MCF 10A (cell line): ENCODE measurements at places on chromosomes 7 and 10.

DNA sequence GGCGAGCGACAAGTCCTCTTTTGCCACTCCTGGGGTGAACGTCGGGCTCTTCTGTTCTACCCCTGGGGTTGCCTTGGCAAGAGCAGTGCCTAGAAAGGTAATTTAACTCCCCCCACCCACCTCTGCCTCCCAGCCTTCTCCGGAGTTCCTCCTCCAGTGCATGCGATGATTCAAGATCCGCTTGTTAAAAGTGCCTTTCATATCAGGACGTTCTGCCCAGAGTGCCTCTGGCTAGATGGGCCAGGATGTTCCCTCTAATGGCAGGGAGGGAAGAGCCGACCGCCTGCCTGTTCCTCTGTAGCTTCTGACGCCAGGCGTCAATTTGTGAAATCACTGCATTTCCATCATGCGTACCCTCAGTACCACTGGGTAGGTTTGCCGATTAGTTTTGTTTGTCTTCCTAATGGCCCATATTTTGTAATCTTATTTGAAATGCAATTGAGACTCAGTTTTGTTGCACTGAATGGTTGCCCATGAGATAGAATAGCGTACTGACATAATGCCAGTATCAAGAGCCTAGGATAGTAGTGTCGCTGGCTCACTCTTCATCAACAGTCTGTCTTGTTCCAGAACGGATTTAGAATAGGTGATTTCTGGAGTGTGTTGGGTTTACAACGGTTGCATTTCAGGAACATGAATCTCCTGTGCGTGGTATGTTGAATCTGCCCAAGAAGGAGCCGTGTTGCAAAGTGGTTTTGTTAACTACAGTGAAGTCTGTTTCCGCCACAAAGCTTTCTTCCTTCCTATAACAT is 13.5 kb downstream of the ECHDC3 start:
- no peak for DNase-seq

- DNase-seq, result no peak
Measured at GRCh38 chr10:113214331-113214730, 264.3 kb downstream of the TCF7L2 start.

GRCh38 chr10:80567292-80567691 is 29.6 kb downstream of the SH2D4B start:
- DNase-seq, result no peak

DNA sequence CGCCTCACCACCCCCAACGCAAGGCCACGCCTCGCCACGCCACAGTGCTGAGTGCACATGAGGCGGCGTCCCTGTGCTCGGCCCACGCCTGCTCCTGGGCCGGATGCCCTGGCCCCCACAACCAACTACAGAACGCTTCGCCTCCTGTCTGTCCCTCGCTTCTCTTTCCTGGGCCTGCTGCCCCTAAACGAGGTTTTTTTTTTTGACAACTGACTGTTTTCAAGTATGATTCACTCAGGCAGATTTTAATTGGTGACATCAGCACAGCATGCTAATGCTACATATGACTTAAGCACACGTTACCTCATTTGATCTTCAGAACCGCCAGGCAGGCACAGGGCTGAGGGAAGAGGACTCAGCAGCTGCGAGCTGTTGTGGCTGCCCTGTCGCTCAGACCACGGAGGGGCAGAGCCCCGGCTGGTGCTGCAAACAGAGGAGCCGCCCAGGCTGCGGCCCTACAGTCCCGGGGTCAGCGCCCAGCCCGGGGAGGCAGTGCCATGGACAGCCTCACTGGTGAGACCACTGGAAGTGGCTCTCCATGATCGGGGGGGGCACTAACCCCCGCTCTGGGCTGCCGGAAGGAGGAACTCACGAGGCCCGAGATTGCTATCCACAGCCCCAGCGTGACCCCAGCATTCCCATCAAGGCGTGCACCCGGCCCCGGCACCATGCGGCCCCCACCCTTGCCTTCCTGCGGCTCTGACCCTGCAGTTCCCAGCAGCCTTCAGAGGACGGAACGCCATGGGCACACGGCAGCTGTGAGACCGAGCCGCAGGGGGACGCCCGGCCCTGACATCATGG is 212.8 kb downstream of the MAD1L1 start:
- peak; percentile 9 for DNase-seq

DNA sequence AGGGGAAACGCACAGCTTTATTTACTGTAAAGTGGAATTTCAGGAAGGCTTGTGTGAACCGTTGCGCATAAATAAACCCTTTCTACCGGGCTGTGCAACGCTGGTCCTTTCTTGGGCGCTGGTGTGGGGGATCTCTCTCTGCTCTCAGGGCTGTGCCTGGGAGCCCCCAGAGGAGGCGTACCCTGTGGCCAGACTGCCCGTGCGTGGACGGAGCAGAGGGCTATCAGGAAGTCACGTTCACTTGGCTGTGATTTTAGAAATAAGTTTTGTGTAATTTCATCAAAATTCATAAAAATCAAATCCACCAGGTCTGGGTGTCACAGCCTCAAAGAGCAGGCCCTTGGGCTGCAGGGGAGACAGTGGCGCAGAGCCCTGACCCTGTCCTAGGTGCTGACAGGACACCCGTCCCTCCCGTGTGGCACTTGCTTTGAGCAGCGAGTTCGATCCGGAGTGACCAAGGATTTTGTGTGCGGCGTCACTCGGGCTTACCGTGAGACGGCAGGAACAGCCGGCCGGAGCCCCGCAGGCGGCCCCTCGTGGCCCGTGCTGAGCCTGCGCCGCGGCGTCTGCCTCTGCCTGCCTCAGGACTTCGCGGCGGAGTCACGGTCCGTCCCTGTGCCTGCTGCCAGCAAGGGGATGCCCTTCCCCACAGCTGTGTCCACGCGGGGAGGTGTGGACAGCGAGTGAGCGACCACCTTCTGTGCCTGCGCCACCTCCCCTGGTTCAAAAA is 20.2 kb downstream of the GET4 start:
- no peak for DNase-seq

GRCh38 chr7:24912424-24912823 is 67.6 kb downstream of the OSBPL3 start:
- DNase-seq, result no peak

- no peak for DNase-seq
Measured at GRCh38 chr7:47441796-47442604, 139.9 kb downstream of the TNS3 start.

- DNase-seq, result no peak
Measured at GRCh38 chr10:63206576-63206975, 73.4 kb downstream of the NRBF2 start.
